Karpas-422 (cell line): ENCODE measurements at places on chromosomes 11 and 22. TPM values are rescaled to one million over a fixed set of nuclear protein-coding genes. Genes with fewer than 3 reads are reported as not detected.

DNA sequence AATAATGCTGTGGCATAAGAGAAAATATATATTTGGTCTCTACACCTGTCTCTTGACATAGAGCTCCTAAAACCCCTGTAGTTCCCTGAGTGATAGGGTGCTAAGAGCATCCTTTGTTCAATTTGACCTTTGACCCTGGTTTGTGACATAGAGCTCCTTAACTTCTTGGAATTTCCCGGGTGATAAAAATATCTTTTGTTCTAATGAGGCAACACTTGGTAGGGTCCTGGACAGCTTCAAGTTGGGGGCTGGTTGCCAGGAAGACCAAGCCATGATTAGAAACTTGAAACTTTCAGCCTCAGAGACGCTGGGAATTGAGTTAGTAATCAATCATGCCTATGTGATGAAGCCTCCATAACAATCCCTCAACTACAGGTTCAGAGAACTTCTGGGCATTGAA, 105.4 kb downstream of the CASP12 start:
- H3K4me3 ChIP-seq, result no peak overlapping the region
- DNase-seq, result no peak
- H3K27me3 ChIP-seq, result no peaks in the 10 kb centered on the region
- H3K4me1 ChIP-seq, result no peaks in the 10 kb centered on the region
- no peak overlapping the region for H3K27ac ChIP-seq

DNA sequence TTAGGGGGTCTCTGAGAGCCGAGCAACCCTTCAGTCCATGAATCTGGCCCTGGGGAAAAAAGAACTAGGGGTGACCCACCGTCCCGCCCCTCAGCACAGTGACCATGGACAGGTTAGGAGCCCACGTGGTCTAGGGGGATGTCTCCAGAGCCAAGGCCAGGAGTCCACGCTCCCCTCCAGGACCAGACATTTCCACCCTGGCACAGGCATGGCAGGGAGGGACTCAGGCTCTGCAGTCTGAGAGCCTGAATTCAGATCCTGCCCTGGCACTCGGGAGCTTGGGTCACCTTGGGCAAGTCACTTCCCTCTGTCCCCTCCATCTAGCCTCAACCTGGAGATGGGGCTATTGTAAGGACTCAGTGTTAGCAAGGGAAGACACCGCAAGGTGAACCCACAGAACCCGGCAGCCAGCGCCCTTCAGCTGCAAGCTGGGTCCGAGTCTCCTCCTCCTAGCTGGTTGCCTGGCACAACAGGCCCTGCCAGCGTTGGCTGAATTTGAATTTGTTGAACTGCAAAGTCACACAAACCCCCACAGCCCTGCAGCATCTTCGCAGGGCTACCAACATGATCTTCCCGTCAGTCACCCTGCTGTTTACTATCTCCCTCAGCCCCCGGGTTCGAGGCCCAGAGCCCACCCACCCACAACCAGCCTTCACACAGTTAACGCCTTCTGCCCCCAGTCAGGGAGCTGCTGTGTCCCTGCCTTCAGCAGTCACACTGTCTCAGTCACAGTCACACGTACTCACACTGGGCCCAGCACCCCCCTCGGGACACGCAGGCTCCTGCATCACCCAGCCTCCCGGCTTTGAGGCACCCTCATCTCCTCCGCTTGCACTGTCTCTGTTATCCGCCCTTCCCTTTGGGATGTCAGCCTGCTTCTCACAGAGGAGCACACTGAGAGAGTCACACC, 603 bp upstream of the PDGFB start:
- DNase-seq, result no peak
- H3K27ac ChIP-seq, result no peak overlapping the region
- H3K36me3 ChIP-seq, result no peaks in the 10 kb centered on the region

DNA sequence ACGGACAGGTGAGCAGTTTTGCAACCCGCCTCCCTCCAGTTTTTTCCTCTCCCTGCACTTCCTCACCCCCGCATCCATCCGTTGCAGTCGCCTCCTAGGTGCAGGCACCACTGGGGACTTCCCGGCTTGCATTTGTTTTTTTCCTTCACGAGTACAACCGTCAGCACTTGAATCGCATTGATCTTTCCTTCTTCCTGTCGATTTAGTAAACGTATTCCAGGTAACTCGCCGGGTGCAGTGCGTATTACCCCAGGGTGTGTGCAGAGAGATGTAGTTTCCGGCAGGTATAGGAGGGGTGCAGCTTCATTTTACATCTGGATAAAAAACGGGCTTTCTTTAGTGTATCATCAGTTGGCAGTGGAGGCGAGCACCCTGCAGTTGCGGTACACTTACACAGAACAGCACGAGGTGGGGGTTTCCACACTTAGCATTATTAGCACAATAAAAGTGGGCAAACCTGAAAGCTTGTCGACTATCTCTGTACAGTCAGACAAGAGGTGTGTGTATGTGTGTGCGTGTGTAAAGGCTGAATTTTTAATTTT, at the start of gene SORL1-AS1:
Gene SORL1-AS1 (minus strand): TSS at position 359 of the 542 bp plus-strand sequence.
- peak within 1 kb of the TSS; percentile 99 for H3K27ac ChIP-seq
- DNase-seq, result peak; percentile 61
- peaks cover 8% of the 10 kb centered on the region for H3K36me3 ChIP-seq
- H3K4me1 ChIP-seq, result peaks cover 86% of the 10 kb centered on the region
- H3K4me3 ChIP-seq, result peak within 1 kb of the TSS; percentile 82
- no peaks in the 10 kb centered on the region for H3K27me3 ChIP-seq

DNA sequence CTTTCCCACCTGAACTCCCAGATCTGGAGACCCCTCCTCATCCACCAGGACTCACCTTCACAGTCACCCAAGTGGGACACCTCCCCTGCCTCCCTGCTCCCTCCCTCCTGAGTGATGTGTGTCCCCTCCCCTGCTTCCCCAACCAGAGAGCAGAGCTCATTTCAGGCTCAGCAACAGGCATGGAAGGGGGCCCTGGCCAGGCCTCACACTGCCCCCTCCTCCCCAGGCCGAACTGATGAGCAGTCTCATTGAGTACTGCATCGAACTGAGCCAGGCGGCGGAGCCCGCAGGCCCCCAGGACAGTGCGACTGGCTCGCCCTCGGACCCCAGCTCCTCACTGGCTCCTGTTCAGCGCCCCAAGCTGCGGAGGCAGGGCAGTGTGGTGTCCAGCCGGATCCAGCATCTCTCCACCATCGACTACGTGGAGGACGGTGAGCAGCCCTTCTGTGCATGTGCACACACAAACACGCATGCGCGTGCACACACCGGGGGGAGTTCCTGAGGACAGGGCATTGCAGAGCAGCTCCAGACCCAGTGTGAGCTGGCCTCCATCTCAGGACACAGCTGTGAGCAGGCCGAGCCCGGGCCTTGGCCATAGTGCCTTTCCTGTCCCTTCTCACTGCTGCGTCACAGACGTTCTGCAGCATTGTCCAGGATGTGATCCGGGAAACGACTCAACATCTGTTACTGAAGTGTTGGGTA, 17.8 kb upstream of the NEAT1 start:
- no peak for DNase-seq
- peaks cover 18% of the 10 kb centered on the region; the same call in 1 of the 2 replicates for H3K36me3 ChIP-seq
- H3K27me3 ChIP-seq, result no peaks in the 10 kb centered on the region
- H3K27ac ChIP-seq, result peak overlapping the region; percentile 95
- peaks cover 48% of the 10 kb centered on the region for H3K4me1 ChIP-seq
- no peak overlapping the region for H3K4me3 ChIP-seq

- no peaks in the 10 kb centered on the region for H3K4me1 ChIP-seq
- DNase-seq, result no peak
- H3K36me3 ChIP-seq, result no peaks in the 10 kb centered on the region
- no peaks in the 10 kb centered on the region for H3K27me3 ChIP-seq
- H3K27ac ChIP-seq, result no peak overlapping the region
Observed at GRCh38 chr22:36465232-36466021, 16.0 kb downstream of the TXN2 start.

GRCh38 chr11:131365329-131365930, 5.0 kb upstream of the NTM start:
- no peaks in the 10 kb centered on the region for H3K4me1 ChIP-seq
- no peaks in the 10 kb centered on the region for H3K27me3 ChIP-seq
- H3K4me3 ChIP-seq, result no peak overlapping the region
- no peak for DNase-seq
- no peak overlapping the region for H3K27ac ChIP-seq

DNA sequence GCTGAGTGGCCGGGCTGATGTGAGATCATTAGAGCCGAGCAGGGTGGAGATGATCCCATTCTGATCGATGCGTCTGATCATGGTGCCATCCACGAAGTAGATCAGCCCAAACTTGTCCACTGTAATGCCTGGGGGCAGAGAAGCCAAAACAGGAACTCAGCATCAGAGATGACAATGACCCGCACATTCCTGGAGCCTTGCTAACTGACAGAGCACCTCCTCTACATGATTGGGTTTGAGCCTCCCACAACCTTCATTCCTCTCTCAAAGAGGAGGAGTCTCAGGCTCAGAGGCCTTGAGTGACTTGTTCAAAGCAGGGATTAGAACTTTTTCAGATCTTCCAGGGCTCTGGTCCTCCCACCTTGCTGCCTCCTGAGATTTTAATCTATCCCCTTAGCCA, 133.7 kb upstream of the NARS2 start:
- H3K36me3 ChIP-seq, result no peaks in the 10 kb centered on the region
- no peaks in the 10 kb centered on the region for H3K4me1 ChIP-seq
- H3K27ac ChIP-seq, result no peak overlapping the region
- no peak overlapping the region for H3K4me3 ChIP-seq
- H3K27me3 ChIP-seq, result no peaks in the 10 kb centered on the region

DNA sequence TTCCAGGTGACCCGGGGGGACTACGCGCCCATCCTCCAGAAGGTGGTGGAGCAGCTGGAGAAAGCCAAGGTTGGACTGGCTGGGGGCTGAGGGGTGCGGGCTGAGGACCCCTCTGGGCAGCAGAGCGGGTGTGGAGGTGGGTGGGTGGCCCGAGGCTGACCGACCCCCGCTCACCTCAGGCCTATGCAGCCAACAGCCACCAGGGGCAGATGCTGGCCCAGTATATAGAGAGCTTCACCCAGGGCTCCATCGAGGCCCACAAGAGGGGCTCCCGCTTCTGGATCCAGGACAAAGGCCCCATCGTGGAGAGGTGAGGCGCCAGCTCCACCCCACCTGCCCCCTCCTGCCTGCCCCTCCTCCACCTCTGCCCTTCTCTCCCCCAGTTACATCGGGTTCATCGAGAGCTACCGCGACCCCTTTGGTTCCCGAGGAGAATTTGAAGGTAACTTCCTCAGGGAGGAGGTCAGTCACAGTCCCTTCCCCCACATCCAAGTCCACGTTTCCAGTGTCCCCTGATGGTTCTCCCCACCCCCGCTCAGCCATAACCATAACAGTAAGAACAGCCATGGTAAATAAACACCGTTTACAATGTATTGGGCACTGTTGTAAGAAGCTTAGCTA, 11.2 kb downstream of the DPP3 start:
- DNase-seq, result no peak
- H3K36me3 ChIP-seq, result no peaks in the 10 kb centered on the region
- H3K4me3 ChIP-seq, result no peak overlapping the region

- no peak for DNase-seq
- H3K36me3 ChIP-seq, result no peaks in the 10 kb centered on the region
- no peaks in the 10 kb centered on the region for H3K27me3 ChIP-seq
- H3K4me3 ChIP-seq, result no peak overlapping the region
- H3K4me1 ChIP-seq, result no peaks in the 10 kb centered on the region
Observed at GRCh38 chr11:78664636-78665035, 90.0 kb upstream of the NARS2 start.

DNA sequence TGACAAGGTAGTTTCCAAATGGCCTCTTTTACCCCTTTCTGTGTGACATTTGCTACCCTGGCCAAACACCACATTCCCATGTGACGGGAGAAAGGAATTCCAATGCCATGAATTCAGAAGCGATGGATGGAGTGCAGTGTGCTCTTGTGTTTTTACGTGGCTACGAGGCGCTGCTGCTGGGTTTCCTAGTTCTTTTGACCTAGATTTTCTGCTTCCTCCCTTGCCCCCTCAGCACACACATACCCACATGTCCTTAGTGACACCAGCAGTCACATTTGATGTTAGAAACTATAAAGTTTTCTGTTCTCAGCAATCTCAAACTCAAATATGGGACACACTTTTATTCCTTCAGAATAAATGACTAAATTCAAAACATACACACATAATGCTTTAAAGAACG, 7.8 kb upstream of the TMA7B start:
- no peaks in the 10 kb centered on the region for H3K36me3 ChIP-seq
- no peak for DNase-seq
- no peak overlapping the region for H3K4me3 ChIP-seq
- H3K4me1 ChIP-seq, result peaks cover 12% of the 10 kb centered on the region

- H3K27me3 ChIP-seq, result no peaks in the 10 kb centered on the region
- H3K36me3 ChIP-seq, result no peaks in the 10 kb centered on the region
- H3K27ac ChIP-seq, result no peak overlapping the region
- no peaks in the 10 kb centered on the region for H3K4me1 ChIP-seq
- DNase-seq, result no peak
Observed at GRCh38 chr11:24925091-24925490, 428.2 kb downstream of the LUZP2 start.

- peaks cover 7% of the 10 kb centered on the region; the same call in 1 of the 2 replicates for H3K4me1 ChIP-seq
- H3K4me3 ChIP-seq, result no peak overlapping the region
- no peaks in the 10 kb centered on the region for H3K27me3 ChIP-seq
Observed at GRCh38 chr22:35312198-35313059, 12.7 kb downstream of the TOM1 start.

DNA sequence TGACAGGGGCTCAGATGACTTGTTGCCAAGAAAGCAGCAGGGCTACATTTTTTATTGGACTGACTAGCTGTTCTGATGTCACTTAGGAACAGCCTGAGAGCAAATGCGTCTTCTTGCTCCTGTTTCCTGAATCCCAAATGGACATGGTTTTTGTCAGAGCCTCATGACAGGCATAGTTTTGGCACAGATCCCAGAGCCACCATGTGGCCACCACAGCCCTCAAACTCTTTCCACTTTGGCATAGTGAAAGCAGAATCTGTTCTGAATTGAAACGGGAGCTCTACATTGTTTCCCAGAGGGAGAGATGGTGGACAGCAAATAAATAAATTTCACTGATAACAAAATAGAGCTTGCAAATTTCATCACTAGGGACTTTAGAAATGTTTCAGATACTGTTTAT, 222.2 kb downstream of the C11orf87 start:
- no peaks in the 10 kb centered on the region for H3K4me1 ChIP-seq
- no peak overlapping the region for H3K4me3 ChIP-seq
- H3K27me3 ChIP-seq, result no peaks in the 10 kb centered on the region
- DNase-seq, result no peak
- no peak overlapping the region for H3K27ac ChIP-seq
- H3K36me3 ChIP-seq, result no peaks in the 10 kb centered on the region

OR10D3 gene
- total RNA-seq, result not detected in 2 replicates

NNMT gene
- not detected in 2 replicates for total RNA-seq

SPA17 gene
- total RNA-seq, result 1.2 and 10.4 TPM in 2 replicates

APOBEC3A gene
- total RNA-seq, result not detected in 2 replicates

CDC42BPG gene
- 0.15 and 0.22 TPM in 2 replicates for total RNA-seq

USP2 gene
- total RNA-seq, result 15.4 and 16.9 TPM in 2 replicates

NLRP14 gene
- total RNA-seq, result 0.19 and 0.51 TPM in 2 replicates

OR5D14 gene
- not detected in 2 replicates for total RNA-seq

TMEM41B gene
- total RNA-seq, result 45.2 and 88.6 TPM in 2 replicates
